ENCODE measurements at places on chromosomes 2 and 18.

- peak; percentile 50 for DNase-seq
Observed at GRCh38 chr2:37376421-37377186, 32.2 kb downstream of the QPCT start.

GRCh38 chr18:45896991-45897390 is 70.1 kb downstream of the EPG5 start:
- DNase-seq = no peak

DNA sequence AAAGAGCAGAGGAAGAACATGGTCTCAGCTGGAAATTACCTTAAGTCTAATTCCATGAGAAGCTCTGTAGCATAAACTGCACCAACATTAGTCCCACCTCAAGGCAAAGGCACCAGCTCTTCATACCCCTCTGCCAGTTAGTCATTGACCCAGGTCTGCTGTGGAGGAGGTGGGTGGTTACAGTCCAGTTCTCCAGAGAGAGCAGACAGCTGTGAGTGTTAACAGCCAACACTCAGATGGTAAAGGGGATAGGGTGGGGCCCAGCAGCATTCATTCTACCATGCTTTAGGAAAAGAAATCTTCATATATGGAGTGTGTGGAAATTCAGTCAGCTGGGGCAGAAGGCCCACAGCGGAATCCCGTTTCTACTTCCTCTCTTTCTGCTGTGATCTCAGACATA is 159.7 kb upstream of the FBXO11 start:
- peak; percentile 26 for DNase-seq

GRCh38 chr2:152594792-152595191 is 122.5 kb downstream of the PRPF40A start:
- no peak for DNase-seq

DNA sequence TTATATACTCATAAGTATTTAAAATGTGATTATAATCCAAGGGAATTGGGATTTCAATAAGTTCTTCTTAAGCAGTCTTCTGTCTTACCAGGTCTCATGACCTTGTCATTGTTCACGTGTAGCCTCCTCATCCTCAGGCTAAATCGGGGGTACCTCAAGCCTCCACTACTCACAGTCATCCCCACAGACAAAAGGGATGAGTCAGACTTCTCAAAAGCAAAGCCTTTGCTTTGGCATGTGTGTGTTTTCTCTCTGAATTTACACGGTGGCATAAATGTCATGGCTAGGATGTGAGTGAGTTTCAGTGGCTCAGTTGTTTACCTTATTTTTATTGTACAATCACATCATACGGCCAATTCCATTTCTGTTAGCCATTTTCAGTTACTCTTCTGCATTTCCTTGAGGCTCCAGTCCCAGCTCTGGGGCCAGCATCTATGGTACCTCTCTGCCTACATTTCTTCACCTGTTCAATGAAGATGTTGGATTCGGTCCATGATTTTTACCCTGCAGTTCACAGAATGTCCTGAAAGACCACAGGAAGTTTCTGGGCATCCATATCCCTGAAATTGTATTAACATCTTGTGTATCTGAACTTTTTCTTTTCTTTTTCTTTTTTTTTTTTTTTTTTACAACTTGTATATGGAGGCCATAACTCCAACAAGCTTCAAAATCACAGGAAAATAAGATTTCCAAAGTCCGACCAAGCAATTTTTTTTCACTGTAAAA is 195.3 kb downstream of the FHOD3 start:
- DNase-seq = no peak

- peak; percentile 96 for DNase-seq
Observed at GRCh38 chr2:96537066-96537733, 648 bp downstream of the ARID5A start.

DNA sequence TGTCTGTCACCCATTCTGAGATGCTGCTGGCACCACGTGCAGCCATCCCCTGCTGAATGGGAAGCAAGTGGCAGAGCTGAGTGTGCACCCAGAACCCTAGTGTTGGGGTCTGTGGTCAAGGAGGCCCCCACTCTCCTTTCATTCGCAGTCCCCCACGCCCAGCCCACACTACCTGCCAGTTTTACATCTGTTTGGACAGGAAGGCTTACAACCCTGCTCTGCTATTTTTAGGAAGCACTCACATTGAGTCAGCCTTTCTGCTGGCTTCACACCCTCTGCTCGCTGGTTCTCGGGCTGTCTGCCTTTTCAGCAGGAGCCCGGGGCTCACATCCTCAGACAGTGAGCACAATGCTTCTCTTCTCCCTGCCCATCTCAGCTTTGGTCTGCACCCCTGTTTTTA is 10.7 kb upstream of the ADCY3 start:
- peak; percentile 35 for DNase-seq

DNA sequence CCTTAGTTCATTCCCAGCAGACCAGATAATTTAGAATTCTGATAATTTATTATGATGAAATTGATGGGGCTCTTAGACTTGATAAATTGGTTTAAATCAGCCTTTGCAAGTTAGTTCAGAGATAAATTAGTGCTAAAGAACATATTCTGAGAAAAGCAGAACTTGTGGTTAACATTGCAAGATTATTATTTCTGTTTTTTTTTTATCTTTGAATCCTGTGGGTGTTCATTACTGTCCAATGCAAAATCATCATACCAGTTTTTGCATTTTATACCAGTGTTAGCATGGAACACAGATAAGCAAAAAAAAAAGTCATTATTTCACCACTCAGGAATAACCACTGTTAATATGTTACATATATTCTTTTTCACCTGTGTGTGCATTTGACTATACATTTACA is 9.1 kb downstream of the SEPTIN2 start:
- peak; percentile 46 for DNase-seq

DNA sequence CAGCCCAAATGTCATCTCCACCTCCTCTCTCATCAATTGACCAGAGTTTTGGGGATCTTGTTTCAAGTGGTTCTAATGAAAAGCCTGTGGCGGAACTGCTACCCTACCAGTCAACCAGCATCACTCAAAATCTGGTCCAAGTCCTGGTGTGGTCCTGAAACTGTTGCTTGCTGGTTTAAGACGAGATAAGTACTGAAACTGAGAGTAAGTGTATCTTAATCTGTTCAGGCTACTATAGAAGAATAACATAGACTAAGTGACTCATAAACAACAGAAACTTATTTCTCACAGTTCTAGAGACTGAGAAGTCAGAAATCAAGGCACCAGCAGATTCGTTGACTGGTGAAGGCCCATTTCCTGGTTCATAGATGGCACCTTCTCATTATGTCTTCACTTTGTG is 879 bp upstream of the GALNT5 start:
- no peak for DNase-seq

GRCh38 chr18:45328811-45329210 is 286.5 kb upstream of the SLC14A2 start:
- no peak for DNase-seq

GRCh38 chr2:30670453-30670852 is 136.8 kb downstream of the CAPN13 start:
- DNase-seq = no peak

- DNase-seq = no peak
Observed at GRCh38 chr2:14634489-14635390, 2.2 kb downstream of the LRATD1 start.

GRCh38 chr2:95165371-95166064 is at the start of gene ZNF2:
TSS of gene ZNF2 (plus strand) at chr2:95165809. CDS start at chr2:95176227, 10,418 bp downstream.
- peak; percentile 97 for DNase-seq

GRCh38 chr2:27581417-27582128 is 1.3 kb upstream of the ZNF512 start:
- no peak for DNase-seq

DNA sequence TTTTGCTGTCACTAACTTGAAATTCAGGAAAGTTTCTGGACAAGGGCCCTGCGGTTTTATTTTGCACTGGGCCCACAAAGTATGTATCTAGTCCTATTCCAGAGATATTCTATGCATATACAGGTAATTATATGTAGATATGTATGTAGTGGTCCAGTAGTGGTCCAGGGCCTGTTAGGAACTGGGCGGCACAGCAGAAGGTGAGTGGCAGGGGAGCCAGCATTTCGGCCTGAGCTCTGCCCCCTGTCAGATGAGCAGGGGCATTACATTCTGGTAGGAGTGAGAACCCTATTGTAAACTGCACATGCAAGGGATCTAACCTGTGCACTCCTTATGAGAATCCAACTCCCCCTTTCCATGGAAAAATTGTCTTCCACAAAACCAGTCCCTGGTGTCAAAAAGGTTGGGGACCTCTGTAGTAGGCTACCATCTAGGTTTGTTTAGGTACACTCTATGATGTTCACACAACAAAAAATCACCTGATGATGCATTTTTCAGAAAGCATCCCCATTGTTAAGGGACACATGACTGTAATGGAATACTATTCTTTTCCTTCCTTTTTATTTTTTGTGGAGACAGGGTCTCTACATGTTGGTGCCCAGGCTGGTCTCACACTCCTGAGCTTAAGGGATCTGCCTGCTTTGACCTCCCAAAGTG is 2.8 kb upstream of the PPP4R3B start:
- DNase-seq = peak; percentile 19

Data from MV-4-11 (cell line).